ENCODE measurements at places on chromosomes 3 and 15.

GRCh38 chr3:68017069-68017468 is 362.7 kb upstream of the SUCLG2 start:
- no peaks in the 10 kb centered on the region for H3K27me3 ChIP-seq
- H3K4me3 ChIP-seq, result no peak overlapping the region
- H3K27ac ChIP-seq, result no peak overlapping the region
- DNase-seq, result no peak
- no peaks in the 10 kb centered on the region for H3K4me1 ChIP-seq

DNA sequence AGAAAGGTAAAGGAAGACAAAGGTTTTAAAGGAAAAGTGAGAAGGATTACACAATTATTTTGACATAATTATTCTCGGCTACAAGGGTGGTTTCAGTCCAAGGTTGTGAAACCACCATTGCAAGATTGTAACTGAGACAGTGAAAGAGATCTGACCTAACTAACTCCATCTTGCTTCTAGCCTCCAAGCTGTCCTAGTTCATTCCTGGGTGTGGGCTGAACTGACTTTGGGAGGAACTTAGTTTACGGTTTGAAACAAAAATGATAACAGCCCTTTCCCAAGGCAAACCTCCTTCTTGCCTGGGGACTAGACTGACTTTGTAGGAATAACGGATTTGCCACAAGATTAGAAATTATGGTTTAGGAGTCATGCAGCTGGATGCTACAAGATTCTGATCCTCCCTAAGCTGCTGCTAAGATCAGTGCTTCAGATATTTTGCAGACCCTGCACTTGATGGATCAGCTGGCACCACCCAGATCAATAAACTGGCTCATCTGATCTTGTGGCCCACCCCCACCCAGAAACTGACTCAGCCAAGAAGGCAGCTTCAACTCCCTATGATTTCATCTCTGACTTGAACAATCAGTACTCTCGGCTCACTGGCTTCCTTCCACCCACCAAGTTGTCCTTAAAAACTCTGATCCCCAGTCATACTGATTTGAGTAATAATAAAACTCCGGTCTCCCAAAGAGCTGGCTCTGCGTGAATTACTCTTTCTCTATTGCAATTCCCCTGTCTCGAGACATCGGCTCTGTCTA is 57.7 kb upstream of the AADACL2 start:
- no peak overlapping the region for H3K4me3 ChIP-seq
- no peaks in the 10 kb centered on the region for H3K4me1 ChIP-seq
- DNase-seq, result no peak
- no peaks in the 10 kb centered on the region for H3K36me3 ChIP-seq
- no peaks in the 10 kb centered on the region for H3K27me3 ChIP-seq
- no peak overlapping the region for H3K27ac ChIP-seq

DNA sequence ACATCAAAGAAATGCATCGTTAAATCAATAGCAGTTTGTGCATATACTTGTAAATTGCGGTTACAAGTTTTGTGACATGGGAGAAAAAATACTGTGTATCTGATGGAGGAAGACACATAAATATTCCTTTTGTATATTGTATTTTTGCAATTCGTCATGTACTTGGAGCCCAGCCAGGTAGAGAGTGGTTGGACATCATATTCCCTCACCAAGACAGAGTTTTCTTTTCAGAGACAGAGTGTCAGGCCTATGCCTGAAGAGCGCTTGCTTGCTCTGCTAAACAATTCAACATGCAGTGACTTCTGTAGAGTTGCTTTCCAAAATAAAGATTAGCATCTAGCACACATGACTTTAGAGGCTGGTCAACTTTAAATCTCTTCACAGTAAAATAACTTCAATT is 24.8 kb upstream of the MEIS2 start:
- H3K36me3 ChIP-seq, result no peaks in the 10 kb centered on the region
- H3K27ac ChIP-seq, result no peak overlapping the region
- H3K27me3 ChIP-seq, result no peaks in the 10 kb centered on the region
- H3K4me3 ChIP-seq, result no peak overlapping the region
- no peak for DNase-seq

DNA sequence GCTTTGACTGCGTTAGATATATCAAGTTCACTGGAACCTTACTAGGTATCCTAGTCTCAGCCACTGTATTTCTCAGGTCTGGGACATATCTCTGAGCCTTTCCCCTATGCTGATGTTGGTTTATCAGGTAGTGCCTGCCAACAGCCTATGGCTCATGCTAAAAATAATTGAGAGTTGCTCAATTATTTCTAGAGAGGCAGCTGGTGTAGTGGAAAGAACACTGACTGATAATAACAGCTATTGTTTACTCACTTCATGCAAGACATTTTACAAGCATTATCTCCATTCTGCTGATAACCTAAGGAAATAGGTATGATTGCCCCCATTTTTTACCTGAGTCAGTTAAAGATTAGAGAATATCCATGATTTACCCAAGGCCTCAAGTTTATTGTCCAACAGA is 231.4 kb downstream of the LRRN1 start:
- no peak for DNase-seq
- H3K36me3 ChIP-seq, result no peaks in the 10 kb centered on the region
- H3K4me3 ChIP-seq, result no peak overlapping the region
- H3K27ac ChIP-seq, result no peak overlapping the region
- H3K4me1 ChIP-seq, result no peaks in the 10 kb centered on the region
- no peaks in the 10 kb centered on the region for H3K27me3 ChIP-seq

GRCh38 chr15:30044377-30044776 is 38.4 kb upstream of the GOLGA8J start:
- H3K4me3 ChIP-seq, result no peak overlapping the region
- no peak overlapping the region for H3K27ac ChIP-seq
- no peak for DNase-seq
- H3K27me3 ChIP-seq, result no peaks in the 10 kb centered on the region
- H3K4me1 ChIP-seq, result no peaks in the 10 kb centered on the region
- H3K36me3 ChIP-seq, result no peaks in the 10 kb centered on the region

GRCh38 chr3:25445731-25446130 is 17.7 kb downstream of the RARB start:
- H3K36me3 ChIP-seq, result no peaks in the 10 kb centered on the region
- H3K4me3 ChIP-seq, result no peak overlapping the region
- no peak for DNase-seq
- no peak overlapping the region for H3K27ac ChIP-seq

DNA sequence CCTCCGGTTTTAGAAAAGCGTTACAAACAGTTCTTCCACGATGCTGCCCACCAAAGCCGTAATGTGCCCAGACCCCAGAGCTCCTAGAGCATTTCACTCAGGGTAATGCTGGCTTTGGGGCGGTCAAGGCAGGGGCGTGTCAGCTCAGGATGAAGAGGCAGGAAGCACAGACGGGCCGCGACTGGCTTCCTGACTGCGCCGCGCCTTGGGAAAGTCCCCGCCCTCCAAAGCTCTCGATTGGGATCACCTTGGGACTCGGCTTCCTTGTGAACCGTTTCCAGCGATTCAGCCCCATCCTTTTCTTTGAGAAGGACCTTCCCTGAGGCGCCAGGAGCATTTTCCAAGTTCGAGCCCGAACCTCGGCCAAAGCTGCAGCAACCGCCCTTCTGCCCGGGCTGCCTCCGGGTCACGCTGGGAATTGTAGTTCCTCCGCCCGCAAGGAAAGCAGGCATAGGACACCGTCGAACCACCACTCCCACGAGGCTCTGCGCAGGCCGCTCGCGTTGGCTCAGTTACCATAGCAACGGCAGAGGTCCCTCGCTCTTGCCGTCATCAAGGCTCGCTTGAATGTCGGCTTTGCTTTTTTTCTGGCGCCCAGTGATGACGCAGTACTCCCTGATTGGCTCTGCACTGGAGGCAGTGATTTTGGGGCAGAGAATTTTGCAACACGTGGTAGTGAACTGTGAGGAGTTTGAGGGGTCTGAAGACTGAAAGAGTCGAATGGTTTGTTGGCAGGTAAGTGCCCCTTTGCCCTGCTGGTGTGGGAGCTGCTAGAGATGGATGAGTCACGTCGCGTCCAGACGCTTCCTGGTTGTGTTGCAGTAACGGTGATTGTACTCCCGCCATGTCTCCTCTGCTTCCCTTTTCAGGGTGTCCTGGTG is at the start of the genes CCDC191 and QTRT2:
CCDC191 (minus strand) TSS at position 397 of the 881 bp plus-strand sequence; CDS start at position 337, 60 bp downstream.
QTRT2 (plus strand) TSS at position 608 of the 881 bp plus-strand sequence. CDS start 8,521 bp downstream, outside the sequence.
- H3K36me3 ChIP-seq, result no peaks in the 10 kb centered on the region
- H3K27me3 ChIP-seq, result no peaks in the 10 kb centered on the region
- no peaks in the 10 kb centered on the region for H3K4me1 ChIP-seq
